ENCODE measurements at places on chromosomes 4 and X. TPM values are rescaled to one million over a fixed set of nuclear protein-coding genes. Genes with fewer than 3 reads are reported as not detected.

DNA sequence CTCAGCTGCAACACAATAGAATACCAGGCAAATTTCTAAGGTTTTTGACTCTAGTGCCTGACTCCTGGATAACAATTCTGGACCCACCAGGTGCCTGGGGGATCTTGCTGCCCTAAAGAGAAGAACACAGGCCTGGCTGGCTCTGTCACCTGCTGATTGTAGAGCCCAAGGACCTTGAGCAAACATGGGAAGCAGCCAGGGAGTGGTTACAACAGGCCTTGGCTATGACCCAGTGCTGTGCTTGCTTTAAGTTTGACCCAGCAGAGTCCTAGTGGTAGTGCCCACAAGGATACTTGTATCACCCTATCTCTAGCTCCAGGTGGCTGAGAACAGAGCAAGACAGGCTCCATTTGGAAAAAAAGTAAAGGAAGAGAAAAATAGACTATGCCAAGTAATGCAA lies 176.8 kb upstream of the DCAF12L2 start:
- no peak for DNase-seq

- no peak for DNase-seq
Measured at GRCh38 chr4:138981930-138982390, 33.6 kb upstream of the NOCT start.

- no peak for DNase-seq
Measured at GRCh38 chr4:16116493-16116990, 32.7 kb upstream of the PROM1 start.

DNA sequence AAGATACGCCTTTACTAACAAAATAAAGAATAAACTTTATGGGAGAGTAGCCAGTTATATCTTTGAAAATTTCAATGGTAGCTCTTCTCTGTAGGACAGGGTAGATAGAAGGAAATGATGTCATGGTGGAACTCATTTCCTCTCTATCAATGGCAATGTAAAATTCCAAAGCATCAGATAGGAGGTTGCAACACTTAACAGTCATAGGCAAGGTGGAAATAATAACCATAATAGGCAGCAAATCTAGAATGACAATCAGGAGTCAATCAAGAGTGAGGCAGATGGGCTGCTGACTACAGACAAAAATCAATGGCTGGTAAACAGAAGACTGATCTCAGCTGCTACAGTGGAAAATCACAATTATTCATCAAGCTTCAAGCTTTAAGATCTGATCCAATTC lies 53.9 kb upstream of the TET2 start:
- DNase-seq: no peak

- no peak for DNase-seq
Measured at GRCh38 chr4:164383358-164384220, 370.3 kb upstream of the SMIM31 start.

Gene FRMD7
- not detected for total RNA-seq

Gene RPA4
- 1.6 TPM for total RNA-seq

- no peak for DNase-seq
Measured at GRCh38 chr4:101708293-101709039, 82.1 kb upstream of the BANK1 start.

- no peak for DNase-seq
Measured at GRCh38 chr4:20368926-20369325, 117.2 kb downstream of the SLIT2 start.

DNA sequence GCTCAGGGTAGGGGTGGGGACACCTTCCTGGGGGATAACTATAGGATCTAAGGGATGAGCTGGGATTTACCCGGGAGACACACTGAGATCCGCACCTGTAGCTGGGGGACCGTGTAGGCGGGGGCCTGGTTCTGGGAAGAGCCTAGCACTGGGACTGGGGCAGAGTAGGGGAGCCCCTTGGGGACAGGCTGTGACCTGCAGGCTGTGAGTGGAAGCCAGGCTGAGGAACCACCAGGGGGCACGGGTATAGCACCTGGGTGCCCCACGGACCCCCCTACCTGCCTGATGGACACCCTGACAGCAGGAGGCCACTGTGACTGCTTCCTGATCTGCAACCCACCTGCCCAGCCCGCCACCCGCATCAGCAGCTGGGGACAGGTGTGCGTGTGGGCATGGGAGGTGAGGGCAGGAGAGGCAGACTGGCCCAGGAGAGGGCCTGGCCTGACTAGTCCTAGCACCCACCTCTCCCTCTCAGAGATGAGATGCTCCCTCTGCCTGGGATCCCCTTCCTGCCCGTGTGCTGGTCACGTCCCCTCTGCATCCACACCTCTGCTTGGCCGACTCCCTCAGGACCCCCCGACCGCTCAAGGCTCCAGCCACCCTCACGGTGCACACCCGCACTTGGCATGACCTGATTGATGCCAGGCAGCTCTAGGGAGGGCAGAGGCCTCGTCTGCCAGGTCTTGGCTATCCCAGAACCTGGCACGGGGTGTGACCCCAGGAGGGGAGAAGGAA lies 94.2 kb upstream of the NKX1-1 start:
- DNase-seq: no peak

DNA sequence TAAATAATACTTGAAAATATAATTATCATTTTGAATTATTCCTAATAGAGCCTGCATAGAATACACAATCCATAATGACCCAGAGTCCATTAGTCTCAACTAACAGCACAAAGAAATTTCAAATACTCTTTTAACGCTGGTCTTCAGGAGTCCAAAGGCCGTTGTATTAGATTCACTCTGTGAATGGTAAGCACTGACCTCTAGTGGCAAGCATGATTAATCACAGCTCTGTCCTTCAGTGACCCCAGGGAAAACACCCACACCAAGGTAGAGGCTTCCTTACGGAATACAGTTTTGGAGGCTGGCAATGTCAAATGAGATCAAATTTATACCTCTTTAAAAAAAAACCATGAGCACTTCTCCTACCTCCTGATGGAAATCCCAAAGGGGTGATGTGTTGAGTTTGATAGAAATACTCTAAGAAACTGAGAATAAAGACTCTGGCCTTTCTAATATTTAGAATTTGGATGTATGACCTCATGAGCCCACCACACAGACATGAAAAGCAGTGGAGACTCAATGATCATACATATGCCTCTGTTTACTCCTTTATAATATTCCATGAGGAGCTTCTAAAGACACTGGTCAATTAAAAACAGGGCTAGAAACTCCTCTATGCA lies 147.2 kb upstream of the DKK2 start:
- DNase-seq: peak; percentile 29

DNA sequence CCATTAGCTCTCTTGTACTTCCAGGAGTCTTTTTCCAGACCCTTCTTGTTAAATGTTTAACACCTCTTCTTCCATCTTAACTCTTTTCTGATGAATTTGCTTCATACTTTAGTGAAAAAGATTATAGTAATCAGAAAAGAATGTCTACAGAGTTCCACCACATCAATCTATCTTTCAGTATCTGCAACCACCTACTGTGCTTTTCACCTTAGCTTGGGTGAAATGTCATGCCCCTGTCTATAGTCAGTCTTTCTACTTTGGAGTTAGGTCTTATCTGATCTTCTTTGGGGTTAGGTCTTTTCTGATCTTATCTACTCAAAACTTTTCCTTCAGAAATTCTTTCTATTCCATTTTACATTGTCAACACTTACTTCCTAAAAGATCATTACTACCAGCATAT lies 1310.2 kb downstream of the PCDH7 start:
- no peak for DNase-seq
